Smooth muscle cell of the brain vasculature (primary cell): ENCODE measurements at places on chromosomes 4 and X.

DNA sequence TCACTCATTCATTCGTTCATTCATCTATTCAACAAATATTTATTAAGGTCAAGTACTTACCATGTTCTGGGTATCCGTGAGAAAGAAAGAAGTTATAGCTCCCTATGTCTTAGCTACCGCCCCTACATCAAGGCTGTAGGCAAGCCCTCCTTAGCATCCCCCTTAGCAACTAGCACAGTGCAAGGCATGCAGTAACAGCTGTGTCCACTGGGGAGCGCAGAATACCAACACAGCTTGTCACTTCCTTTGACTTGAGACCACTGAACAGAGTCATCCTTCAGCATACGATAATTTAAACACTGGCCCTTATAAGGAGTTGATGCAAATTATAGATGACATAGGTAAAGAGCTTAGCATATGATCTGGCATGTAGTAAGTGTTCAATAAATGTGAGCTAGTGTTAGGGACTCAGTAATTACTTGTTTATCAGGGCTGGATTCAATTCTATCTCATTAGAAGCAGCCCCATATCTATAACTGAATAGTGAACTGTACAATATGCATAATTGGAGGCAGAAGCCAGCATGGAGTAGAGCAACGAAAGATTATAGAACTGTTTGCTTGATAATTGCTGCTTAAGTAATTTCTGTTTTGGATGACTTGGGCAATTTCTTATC is 8.7 kb downstream of the KIAA1210 start:
- DNase-seq: peak; percentile 21

DNA sequence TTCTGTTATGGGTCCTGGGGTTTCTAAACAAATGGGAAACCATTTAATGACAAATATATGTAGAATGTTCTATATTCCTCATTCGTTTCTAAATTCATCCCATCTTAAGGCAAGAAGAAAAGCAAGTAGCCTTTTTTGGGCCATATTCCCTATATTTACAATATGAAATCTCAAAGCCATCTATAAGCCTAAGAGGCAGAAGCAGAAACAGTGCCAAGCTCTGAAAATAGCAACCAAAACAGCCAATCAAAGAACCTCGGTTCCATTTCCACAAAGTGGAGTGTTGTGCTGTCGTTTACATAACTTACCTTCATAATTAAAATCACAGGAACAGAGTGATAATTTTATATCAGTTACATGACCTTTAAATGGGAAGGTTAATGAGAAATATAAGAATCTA is 330.6 kb upstream of the GATB start:
- no peak for DNase-seq

GRCh38 chr4:90624781-90625180 is 497.6 kb downstream of the CCSER1 start:
- no peak for DNase-seq

GRCh38 chr4:104756837-104757236 is 262.1 kb upstream of the CXXC4 start:
- no peak for DNase-seq

DNA sequence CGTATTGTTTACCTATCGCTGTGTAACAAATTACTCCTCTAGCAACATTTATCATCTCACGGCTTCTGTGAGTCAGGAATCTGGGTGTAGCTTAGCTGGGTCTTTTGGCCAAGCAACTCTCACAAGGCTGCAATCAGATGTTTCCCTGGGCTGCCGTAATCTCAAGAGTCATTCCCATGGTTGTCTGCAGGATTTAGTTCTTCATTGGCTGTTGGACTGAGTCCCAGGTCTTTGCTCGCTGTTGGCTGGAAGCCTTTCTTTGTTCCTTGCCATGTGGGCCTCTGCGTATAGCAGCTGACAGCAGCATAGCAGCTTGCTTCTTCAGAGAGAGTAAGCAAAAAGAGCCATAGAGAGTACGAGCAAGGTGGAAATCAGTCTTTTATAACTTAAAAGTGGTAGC is 16.8 kb downstream of the POLR2B start:
- no peak for DNase-seq

- no peak for DNase-seq
These were observed 104.4 kb downstream of the ADRA2C start for GRCh38 chr4:3870567-3870962.

DNA sequence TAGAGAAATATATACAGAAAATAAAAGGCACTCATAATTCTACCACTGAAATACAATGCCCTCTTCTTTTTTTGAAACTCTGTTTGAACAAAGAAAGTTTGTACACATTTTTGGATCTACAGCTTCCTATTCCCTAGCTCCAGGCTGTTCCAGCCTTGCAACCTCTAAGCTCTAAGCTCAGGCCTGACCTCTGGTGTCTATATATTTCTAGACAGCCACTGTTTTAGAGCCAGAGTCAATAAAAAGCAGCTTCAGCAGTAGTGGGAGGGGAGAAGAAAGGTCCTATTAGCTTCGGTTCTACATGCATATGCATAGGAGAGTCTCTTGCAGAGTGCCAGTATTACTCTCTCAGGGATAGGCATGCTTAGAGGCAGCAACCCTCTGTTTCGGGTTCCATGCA is 39.7 kb downstream of the CLDN2 start:
- peak; percentile 15 for DNase-seq

- DNase-seq: no peak
These were observed 49.9 kb upstream of the GIMD1 start for GRCh38 chr4:106418444-106418843.

DNA sequence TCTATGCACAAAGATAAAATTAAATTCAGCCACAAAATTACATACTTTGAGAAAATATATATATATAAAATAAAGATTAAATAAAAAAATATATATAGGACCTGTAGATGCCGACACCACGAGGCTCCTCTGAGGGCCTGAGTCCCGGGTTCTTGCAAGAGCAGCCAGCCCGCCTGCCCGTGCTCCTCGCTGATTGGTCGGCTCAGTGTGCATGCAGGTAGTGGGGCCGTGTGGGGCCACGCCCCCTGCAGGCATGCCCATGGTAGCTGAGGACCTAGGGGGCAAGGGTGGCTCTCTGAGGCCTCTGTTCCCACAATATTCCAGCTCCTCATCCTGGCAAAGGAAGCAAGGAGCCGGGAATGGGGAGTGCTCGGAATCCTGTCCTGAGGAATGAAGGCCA is 80.5 kb upstream of the AMELX start:
- DNase-seq: no peak

DNA sequence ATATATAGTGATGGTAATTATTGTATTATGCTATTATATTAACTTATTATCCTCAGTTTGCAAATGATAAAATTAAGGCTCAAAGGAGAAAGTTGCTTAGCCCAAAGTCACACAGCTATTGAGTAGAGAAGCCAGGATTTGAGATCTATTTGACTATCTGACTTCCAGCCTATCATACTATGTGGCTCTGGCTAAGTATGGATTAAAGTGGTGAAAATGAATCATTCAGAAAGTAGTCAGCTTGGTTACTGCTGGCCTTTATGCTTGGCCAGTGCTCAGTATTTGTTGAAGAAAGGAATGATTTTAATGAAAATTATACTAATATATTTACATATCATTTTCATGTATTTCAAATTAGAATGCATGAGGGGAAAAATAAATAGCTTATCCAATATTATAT is 219.8 kb downstream of the SHROOM3 start:
- DNase-seq: no peak

DNA sequence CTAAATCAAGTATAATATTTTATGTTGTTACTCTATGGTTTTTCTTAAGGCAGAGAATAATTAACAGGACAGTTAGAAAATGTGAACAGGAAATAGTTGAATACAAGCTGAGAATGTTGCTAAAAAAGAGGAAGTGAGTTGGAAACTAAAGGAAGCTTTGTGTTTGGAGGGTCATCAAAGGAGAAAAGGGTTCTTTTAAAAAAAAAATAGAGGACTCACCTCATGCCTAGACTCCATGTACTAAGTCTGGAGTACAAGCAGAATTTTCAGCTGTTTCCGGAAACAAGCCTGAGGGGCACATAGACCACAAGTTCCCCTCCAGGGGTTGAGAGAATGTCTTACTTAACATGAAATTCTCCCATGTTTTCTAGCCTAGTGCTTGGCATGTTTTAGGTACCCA is 20.1 kb upstream of the MAP7D3 start:
- no peak for DNase-seq

DNA sequence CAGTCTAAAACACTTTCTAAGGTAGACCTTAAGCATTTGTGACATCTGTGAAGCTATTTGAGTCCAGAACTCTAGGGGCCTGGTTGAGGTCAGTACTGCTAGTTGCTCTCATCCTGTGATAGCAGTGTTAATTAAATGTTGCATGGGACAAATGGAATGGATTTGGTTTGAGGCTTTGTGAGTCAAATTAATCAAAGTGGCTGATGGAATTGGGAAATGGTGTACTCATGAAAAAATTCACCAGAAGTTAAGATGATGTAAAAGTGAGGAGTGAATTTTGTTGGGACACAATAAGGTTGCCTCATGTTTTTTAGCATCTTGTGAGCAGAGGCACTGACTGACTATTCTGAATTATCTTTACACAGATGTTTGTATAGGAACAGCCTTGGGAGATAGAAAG is 99.2 kb upstream of the ARSJ start:
- DNase-seq: no peak

- no peak for DNase-seq
These were observed 379.7 kb downstream of the SPRY1 start for GRCh38 chr4:123776267-123776666.

DNA sequence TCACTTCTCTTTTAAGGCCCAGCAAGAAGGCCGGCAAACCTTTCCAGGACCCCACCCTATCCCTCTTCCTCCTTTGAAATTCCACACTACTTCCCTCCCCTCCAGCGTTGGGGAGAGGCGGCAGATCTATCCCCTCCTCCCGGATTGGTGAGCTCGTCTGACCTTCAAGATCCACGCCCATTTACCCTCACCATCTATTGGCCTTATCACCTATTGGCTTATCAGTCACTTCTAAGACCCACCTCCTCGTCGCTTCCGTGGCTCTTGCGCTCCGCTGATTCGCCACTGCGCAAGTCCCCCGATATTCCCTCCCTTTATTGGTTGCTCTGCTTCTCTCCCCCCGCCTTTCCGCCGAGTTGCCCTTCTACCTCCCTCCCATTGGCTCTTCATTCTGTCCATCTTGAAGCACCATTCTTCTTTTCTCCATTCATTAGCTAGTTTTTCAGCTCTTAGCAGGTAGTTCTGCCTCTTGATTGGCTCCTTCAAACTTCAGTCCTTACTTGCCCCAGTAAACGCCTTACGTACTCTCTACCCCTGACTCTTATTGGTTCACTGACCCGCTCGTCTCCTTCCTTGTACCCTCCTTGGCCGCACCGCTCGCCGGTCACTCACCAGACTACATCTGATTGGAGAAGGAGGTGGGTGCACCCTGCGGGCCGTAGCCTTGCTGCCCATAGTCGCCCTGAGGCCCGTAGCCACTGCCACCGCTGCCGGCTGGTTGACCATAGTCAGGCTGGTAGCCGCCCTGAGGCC is 4.8 kb upstream of the PRICKLE3 start:
- DNase-seq: peak; percentile 91

DNA sequence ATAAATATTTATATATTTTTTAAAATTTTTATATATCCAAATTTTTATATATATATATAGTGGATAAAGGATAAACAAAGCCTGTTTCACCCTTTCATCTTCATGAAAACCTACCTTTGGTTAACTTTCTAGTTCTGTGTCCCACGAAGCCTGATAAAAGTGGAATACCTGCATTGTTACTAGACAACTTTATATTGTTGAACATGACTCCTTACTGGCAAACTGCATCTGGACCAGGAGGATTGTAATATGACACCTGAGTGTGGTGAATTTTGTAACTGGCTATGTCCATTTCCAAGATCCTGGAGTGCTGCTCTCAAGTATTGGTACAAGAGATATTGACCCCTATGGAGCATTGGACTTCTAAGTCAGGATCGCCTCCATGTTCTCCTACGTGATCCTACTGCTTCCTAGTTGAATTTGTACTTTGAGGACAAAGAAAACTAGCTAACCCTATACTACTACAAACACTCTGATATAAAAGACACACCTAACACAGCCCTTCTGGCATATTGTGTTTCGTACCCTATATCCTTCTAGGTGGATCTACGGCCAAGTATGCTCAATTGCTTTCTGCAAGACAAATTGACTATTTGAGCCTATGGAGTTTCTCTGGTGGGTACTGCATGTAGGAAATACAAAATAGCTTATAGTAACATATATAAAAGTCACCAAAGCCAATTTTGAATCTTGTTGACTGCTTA is 61.3 kb upstream of the PRRG1 start:
- no peak for DNase-seq

DNA sequence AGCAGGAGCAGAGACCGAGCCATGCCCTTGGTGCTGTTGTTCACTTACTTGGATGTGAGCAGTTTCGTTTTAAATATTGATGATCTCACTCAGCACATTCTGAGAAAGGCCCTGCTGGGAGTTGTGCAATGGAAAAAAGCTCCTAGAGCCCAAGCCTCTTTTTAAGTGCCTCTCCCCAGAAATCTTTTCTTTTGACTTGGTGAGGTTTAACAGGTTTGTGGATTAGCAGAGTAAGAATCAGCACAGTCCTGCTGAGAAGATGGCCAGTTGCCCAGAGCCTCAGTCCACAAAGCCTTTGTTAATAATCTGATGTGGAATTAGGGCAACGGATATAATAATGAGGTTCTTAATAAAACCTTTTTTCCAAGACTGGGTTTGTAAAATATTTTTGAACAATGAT is 157.5 kb upstream of the ATP6AP2 start:
- peak; percentile 28 for DNase-seq

DNA sequence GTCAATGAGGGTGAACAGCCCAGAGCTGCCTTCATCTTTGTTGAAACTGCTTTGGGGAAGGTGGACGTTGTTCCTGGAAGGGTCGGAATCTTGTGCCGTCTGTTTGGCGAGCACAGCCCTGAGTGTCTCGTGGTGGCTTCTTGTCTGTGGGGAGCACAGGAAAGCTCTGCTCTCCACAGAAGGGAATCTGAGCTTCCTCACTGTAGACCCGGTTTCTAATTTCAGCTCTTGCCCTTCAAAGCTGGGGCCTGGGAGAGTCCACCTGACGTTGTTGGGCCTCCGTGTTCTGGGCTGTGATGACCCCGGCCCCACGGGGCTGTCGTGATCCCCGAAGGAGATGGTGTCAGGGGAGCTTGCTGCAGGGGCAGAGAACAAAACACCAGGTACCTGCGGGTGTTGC is 47.5 kb downstream of the SORCS2 start:
- DNase-seq: no peak

- no peak for DNase-seq
These were observed 28.7 kb downstream of the RHOH start for GRCh38 chr4:40225497-40225896.

GRCh38 chrX:148658115-148658730 is 157.8 kb downstream of the AFF2 start:
- no peak for DNase-seq

- no peak for DNase-seq
These were observed 55.7 kb upstream of the EOLA2 start for GRCh38 chrX:149993989-149994388.
